ENCODE measurements at places on chromosomes 7 and 10.

DNA sequence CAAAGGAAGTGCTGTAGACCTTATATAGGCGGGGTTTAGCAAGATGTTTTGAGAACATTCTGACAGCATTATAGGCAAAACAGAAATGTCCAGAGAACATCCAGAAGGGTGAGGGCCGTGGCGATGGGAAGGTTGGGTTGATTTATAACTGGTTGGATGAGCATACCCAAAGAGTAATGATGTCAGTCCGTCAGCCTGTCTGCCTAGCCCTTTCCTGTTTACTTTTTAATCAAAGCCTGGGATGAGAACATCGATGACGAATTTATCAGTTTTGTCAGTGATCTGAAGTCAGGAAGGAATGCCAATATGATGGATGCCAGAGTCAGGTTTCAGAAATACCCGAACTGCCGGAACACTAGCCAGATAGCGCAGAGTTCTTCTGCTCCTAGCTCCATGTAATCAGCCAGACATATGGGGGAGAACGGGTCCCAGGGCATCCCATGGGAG is 33.8 kb upstream of the TRIM8 start:
- DNase-seq: no peak

GRCh38 chr10:93995598-93996271 is 2.0 kb downstream of the PLCE1 start:
- DNase-seq: peak; percentile 80

DNA sequence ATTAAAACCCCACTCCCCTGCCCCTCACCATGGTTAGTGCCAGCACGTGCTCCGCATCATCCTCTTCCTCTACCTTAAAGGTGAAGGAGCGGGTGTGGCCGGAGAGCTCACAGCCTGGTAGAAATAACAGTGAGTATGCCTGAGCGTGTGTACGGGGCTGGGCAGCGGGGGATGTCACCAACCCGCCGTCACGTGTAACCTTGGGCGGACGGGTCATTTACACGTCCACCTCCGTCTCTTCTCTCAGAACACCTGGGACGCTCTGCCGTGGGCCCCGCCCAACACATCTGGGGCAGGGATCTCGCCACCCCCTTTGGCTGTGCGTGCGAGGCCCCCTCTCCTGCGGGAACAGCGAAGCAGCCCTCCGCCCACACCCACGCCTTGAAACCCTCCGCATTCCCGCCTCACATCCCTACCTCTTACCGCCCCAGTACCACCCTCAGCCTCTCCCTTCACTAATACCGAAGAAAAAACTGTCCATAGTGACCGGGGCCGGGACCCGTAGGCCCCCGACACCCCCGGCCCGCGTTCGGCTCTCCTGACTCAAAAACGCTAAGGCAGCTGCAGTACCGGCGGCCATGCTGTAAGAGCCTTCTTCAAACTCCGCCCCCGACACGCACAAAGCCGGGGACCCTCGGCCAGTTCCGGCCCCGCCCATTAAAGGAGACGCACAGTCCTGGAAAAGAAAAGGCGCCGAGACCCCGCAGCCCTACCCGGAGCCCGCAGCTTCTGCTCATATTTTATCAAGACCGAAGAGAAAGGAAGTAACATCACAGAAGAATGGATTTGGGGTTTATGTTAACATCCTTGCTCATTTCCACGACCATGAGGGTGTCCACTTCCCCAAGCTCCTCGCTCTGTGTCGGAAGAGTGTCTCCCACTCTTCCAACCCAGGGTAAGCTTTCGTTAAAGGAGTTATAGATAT is at the start of gene NPM3:
NPM3 (minus strand) TSS at position 636 of the 925 bp plus-strand sequence; CDS start at position 580, 56 bp downstream.
- DNase-seq: peak; percentile 16

- peak; percentile 48 for DNase-seq
Measured at GRCh38 chr10:74293686-74294371, 142.8 kb downstream of the ADK start.

DNA sequence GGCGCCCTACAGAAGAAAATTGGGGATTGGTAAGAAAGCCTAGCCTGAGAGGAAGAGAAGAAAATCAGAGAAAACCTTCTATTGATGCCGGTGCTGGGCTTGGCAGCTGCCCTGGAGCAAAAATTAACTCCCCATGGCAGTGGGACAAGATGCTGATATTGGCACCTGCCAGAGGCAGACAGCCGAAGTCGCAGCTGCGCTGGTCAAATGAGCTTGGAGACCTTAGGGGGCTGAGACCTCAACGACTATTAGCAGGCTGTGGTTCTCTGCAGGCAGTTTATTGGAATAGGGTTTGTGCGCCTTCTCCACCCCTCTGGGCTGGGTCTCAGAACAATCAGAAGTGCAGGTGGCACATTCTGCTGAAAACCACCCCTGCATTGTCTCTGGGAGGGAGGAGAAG is 213.7 kb downstream of the GFRA1 start:
- DNase-seq: no peak

- no peak for DNase-seq
Measured at GRCh38 chr7:22231806-22232205, 125.1 kb downstream of the RAPGEF5 start.

DNA sequence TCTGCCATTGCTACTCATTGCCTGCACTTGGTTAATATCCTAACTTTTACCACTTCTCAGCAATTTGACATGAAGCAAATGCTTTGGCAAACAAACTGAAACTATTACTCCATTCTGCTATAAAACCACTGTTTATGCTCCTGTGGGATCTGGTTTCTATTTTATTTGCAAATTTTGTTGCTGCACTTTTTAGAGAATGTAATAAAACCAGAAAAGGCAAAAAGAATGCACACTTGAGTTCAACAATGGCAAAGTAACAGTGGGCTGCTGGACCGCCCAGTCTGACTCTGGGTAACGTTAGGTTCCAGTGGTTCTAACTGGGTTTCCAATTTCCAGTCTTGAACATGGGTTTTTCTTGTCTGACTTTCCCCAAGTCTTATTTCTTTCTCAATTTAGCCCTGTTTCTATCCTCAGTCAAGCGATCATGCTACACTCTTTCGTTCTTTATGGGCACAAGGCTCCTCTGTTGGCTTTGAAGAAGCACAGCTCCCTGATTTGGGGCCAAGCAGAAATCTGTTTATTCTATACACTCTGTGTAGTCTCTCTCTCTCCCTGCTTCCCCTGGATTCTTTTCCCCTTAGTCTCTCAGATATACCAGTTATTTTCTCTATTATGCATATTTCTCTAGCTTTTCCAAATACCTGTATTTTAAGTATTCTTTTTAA is 129.2 kb upstream of the FAM3C start:
- DNase-seq: no peak

DNA sequence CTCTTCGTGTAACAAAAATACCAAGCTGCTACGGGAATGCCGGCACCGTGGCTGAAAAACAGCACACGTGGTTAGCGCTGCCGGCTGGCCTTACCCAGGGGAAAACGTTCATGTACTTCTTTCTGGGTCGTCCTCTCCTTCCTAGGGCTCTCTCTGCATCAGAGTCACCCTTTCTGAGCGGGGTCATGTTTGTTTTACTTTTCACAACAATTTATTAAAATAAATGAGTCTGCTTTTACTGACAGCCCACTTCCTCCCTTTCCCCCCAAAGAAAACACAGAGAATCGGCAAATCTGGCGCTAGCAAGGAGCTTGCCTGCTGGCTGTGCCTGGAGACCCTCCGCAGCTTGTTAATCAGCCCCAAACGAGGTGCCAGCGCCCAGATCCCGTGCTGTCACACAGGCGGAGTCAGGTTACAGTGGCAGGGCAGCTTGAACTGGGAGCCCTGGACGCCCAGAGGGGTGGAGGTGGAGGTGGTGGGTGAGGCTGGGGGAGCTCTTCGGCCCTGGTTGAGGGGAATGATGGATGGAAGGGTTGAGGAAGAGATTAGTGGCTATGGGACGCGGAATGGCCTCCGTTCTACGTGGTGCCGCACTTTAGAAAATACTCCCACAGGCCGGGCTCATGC is 162.2 kb upstream of the TNS3 start:
- DNase-seq: no peak

DNA sequence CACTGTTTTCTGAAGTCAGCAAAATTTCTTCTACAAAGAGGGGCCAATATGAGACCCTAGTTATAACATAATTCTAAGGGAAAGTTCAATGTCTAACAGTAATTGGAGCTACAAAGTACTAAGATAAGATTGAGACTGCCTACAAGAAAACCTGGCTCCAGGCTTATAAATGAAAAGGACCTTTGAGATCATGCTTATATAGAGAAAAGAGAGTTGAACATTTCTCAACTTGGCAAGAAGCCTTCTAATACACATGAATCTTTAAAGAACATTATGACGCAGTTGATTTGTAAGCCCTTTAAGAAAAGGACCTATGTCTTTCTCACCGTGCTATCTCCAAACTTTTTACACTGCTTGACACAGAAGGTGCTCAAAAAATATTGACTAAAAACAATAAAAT is 87.9 kb downstream of the TPK1 start:
- no peak for DNase-seq

GRCh38 chr10:77177589-77177988 is 460.0 kb downstream of the KCNMA1 start:
- DNase-seq: no peak

- no peak for DNase-seq
Measured at GRCh38 chr10:95466436-95466835, 94.7 kb downstream of the SORBS1 start.

GRCh38 chr10:100470367-100470766 is 7.6 kb downstream of the WNT8B start:
- no peak for DNase-seq

DNA sequence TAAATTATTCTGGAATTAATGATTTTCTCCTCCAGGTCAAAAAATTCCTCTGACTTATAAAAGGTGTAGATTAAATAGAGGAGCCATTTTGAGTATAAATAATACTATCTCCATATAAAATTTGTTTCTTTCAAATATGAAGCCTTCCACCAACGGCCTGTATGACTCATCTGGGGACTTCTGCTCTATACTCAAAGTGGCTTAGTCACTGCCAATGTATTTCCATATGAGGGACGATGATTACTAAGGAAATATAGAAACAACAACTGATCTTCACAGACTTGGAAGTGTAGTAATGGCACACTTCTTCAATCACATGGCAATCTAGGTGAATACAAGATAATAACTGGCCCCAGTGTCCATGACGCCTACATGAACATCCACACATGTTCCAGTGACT is 335.6 kb upstream of the HGF start:
- no peak for DNase-seq

- DNase-seq: no peak
Measured at GRCh38 chr10:2897619-2898508, 169.5 kb upstream of the PFKP start.

DNA sequence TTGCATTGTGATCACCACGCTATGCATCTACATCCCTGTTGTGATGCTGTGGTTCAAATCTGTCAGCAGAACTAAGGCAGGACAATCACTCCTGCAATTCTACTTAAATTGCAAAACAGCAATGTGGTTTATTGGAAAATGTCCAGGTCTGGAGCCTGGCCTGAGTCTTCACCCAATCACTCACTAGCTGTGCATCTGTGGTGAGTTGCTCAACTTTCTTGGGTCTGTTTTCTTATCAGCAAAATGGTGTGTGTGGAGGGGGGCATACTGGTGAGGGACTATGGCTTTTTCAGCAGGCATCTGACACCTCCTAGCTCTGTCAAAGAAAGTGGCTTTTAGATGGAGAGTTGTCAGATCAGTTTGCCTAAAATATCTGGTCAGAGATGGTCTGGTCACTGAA is 108.3 kb upstream of the FEZF1 start:
- DNase-seq: peak; percentile 42

- DNase-seq: peak; percentile 93
Measured at GRCh38 chr7:47474937-47475879, 106.7 kb downstream of the TNS3 start.

- DNase-seq: no peak
Measured at GRCh38 chr7:147509541-147510200, 1080.9 kb upstream of the C7orf33 start.
